Omental fat pad (tissue), 4 donors: ENCODE measurements at places on chromosomes 12 and 14.

DNA sequence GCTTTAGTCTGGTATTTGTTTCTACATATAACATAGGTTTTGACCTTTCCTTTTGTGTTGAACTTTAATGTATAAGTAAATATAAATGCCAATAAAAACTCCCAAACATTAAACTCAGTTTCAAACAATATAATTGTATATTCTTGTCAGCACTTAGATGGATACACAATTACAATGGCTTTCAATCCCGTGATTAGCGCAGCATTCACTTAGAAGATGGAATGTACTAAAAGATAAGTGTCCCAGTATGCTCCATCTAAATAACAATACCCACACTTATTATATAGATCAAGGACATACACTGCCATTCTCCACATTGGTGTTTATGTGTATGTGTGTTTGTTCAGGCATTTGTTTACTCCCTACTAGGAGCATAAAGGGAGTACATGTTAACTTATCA lies 193.1 kb downstream of the SOX5 start:
- DNase-seq, result no peak

GRCh38 chr14:83071888-83072501 lies 1538.3 kb upstream of the SEL1L start:
- DNase-seq, result no peak

DNA sequence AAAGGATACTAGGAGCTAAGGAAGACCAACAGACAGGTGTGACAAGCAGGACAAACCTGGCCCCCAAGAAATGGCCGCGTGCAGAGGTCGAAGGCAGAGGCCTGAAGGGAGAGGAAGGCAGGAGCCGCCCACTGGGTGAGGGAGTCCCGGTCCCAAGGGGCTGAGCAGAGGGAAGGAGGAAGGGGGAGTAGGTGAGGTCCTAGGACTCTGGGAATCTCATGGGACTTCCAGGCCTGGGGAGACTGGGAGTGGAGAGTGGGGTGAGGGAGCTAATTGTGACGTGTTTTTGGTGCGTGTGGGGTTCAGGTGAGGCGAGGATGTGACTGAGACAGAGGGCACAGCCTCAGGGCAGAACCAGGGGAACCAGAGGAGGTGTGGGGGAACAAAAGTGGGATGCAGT lies 11.7 kb upstream of the FLVCR2 start:
- DNase-seq, result no peak

- DNase-seq, result no peak
These were observed 4.3 kb downstream of the SLC2A14 start for GRCh38 chr12:7868391-7868790.

- DNase-seq, result no peak
These were observed 4.2 kb upstream of the AMN1 start for GRCh38 chr12:31732926-31733548.

- no peak for DNase-seq
These were observed 860.0 kb downstream of the RPS29 start for GRCh38 chr14:48726080-48726642.

DNA sequence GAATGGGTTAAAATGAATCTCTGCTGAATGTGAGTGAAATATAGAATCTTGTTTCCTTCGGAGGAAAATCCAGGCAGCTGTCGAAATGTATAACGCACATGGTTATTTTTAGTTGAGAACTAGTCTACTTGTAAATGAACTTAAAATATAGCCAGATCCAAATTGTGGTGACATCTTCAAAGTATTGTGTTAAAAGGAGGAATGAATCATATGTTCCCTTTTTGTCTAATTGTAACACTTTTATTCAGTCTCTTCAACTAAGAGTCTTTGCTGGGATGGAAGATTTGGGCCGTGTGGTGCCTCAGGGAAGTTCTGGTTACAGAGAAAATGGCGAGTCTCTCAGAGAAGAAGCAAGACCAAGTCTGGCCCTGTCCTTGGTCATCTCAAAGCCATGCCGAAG lies 82.5 kb downstream of the SLC4A8 start:
- no peak for DNase-seq

DNA sequence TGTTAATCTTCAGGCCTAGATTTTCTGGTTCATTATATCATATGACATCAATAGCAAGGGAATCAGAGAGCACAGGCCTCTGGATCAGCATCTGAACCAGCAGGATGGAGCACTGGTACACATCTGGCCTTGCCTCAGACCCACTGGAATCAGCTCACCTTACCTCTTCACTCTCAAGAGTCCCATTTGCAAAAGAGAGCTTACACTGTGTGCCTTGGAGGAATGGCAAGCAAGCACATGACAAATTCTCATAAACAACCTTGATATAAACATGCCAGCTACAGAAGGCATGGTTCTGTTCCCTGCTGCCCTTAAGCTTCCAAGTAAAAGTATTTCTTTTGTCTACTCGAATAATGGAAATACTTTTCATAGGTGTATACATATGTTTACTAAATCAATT lies 128.6 kb upstream of the CPM start:
- no peak for DNase-seq
